Transverse colon (tissue), 4 donors: ENCODE measurements at places on chromosomes 1 and 21.
A peak's percentile ranks its signal among the peaks of the same experiment; 100 is the strongest.

GRCh38 chr1:91872559-91873081 is 13.3 kb downstream of the TGFBR3 start:
- no peaks in the 10 kb centered on the region for H3K27me3 ChIP-seq
- no peak for DNase-seq
- no peak overlapping the region for H3K4me3 ChIP-seq
- no peaks in the 10 kb centered on the region for H3K36me3 ChIP-seq

DNA sequence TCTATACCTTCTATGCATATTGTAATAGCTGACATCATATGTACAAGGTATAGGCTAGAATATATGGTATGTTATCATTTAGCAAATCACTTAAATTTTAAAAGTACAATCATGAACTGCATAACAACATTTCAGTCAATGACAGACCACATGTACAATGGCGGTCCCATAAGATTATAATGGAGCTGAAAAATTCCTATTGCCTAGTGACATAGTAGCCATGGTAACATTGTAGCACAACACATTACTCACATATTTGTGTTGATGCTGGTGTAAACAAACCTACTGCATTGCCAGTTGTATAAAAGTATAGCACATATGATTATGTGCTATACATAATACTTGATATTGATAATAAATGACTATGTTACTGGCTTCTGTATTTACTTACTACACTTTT is 8.9 kb downstream of the RAB3B start:
- H3K27me3 ChIP-seq = no peaks in the 10 kb centered on the region
- H3K36me3 ChIP-seq = no peaks in the 10 kb centered on the region
- H3K4me3 ChIP-seq = no peak overlapping the region
- H3K4me1 ChIP-seq = no peaks in the 10 kb centered on the region

DNA sequence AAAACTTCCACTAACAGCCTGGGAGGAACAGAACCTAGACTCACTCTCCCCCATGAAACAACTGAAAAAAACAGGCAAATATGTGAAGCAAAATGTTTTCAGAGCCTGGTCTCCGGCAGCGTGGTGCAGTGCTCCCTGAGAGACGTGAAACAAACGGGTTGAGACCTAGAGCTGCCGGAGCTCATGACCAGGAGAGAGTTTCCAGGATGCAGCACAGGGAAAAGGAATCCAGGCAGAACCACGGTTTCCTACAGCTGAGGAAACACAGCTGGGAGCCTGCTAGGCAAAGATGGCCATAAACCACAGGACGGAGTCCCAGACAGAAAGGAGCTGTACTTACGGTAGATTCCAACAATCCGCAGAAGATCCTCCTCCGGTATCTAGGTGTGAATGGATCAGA is 20.2 kb upstream of the SLC19A1 start:
- H3K4me1 ChIP-seq = no peaks in the 10 kb centered on the region
- no peaks in the 10 kb centered on the region for H3K36me3 ChIP-seq

- no peaks in the 10 kb centered on the region for H3K36me3 ChIP-seq
- no peaks in the 10 kb centered on the region for H3K27me3 ChIP-seq
- no peak overlapping the region for H3K27ac ChIP-seq
- no peaks in the 10 kb centered on the region for H3K4me1 ChIP-seq
Measured at GRCh38 chr1:103353391-103353790, 172.1 kb upstream of the RNPC3 start.

DNA sequence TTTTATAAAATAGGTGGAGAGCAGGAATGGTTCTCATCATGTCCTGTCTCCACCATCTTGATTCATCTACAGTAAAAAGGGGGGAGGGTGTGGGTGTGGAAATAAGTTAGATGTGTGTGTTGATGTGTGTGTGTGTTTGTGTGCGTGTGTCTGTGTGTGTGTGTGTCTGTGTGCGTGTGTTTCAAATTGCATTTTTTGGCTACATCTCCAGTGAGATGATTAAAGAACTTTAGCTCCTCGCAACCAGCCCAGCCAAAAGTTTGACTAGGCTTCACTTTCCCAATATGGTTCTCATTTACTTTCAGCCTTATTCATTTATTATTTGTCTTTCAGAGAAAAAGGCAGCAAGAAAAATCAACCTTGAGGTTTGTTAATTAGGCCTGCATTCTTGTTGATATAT is 14.7 kb upstream of the HAO2 start:
- no peaks in the 10 kb centered on the region for H3K4me1 ChIP-seq
- no peak overlapping the region for H3K4me3 ChIP-seq
- no peaks in the 10 kb centered on the region for H3K36me3 ChIP-seq
- DNase-seq = no peak

DNA sequence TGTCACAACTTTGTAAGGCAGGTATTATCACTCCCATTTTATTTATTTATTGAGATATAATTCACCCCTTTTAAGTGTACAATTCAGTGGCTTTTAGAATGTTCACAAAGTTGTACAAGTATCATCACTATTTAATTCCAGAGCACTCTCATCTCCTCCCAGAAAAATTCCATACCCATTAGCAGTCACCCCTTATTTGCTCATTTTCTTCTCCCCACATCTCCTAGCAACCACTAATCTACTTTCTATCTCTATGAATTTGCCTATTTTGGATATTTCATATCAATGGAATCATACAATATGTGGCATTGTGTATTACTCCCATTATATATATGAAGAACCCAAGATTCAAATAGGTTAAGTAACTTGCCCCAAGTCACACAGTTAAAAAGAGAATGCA is 7.0 kb downstream of the DSTYK start:
- H3K36me3 ChIP-seq = no peaks in the 10 kb centered on the region
- no peak for DNase-seq
- H3K27me3 ChIP-seq = no peaks in the 10 kb centered on the region
- no peaks in the 10 kb centered on the region for H3K4me1 ChIP-seq
- H3K27ac ChIP-seq = no peak overlapping the region
- no peak overlapping the region for H3K4me3 ChIP-seq

DNA sequence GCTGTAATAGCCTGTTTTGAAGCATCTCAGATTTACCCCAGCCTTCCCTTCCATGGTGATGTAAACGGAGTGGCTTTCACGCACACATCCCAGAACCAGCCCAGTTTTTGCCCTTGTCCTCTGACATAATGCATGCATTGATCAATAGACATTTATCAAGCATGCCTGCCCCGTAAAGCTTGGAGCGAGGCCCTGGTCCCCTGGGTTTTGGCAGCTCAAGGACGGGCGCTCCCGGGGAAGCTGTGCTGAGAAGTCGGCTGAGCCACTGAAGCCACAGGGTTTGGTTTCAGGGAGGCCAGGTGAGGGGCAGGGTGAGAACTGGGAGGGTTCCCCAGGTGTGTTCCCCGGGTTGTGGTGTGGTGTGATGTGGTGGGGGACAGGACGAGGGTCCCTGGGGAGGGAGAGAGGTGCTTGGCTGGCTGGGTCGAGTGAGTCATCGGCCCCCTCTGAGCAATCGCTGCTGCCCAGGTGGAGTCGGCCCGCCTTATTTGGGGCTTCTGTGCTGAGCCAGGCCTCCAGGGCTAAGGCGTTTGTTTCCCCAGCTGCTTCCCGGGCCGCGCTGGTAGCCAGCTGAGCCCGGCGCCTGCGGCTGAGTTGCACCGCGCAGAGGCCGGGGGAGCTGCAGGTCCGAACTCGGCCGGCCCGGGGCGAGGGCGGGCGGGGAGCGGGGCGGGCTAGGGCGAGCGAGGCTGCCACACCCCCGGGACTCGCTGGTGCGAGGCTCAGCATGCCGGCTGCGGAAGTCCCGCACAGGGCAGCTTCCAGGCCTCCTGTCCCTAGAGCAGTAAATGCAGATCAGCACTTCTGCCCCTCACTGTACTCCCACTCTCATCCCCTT is 23.6 kb downstream of the ATP2B4 start:
- DNase-seq = peak; percentile 79
- peaks cover 27% of the 10 kb centered on the region for H3K4me1 ChIP-seq
- no peaks in the 10 kb centered on the region for H3K27me3 ChIP-seq
- peak overlapping the region; percentile 24 for H3K4me3 ChIP-seq

DNA sequence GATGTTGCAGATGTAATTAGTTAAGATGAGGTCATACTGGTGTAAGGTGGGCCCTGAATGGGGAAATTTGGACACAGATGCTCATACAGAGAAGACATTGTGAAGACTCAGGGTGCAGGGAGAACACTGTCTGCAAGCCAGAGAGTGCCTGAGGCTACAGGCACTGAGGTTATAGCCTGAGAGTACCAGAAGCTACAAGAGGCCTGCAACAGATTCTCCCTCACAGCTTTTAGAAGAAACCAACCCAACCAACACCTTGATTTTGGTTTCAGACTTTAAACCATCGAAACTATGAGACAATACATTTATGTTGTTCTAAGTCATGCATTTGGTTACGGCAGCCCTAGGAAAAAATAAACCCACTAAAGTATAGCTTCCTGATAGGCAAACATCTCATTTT is 321.7 kb upstream of the USP25 start:
- no peak overlapping the region for H3K27ac ChIP-seq
- H3K4me3 ChIP-seq = no peak overlapping the region
- DNase-seq = no peak
- no peaks in the 10 kb centered on the region for H3K27me3 ChIP-seq

DNA sequence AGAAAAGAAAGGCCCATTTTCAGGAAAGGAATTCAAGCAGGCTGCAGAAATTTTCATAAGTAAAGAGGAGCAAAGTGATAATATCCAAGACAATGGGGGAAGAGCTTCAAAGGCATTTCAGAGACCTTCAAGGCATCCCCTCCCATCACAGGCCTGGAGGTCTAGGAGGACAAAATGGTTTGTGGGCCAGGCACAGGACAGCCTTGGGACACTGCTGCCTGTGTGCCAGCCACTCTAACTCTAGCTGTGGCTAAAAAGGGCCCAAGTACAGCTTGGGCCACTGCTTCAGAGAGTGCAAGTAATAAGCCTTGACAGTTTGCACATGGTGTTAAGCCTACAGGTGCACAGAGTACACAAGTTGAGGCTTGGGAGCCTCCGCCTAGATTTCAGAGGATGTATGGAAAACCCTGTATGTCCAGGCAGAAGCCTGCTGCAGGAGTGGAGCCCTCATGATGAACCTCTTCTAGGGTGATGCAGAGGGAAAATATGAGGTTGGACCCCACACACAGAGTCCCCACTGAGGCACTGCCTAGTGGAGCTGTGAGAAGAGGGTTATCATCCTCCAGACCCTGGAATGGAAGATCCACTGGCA is 51.8 kb upstream of the ZSWIM5 start:
- H3K4me3 ChIP-seq = no peak overlapping the region
- no peak for DNase-seq
- no peaks in the 10 kb centered on the region for H3K27me3 ChIP-seq

GRCh38 chr1:164671323-164671965 is 112.5 kb downstream of the PBX1 start:
- DNase-seq = no peak
- H3K36me3 ChIP-seq = no peaks in the 10 kb centered on the region
- H3K4me3 ChIP-seq = no peak overlapping the region
- no peaks in the 10 kb centered on the region for H3K27me3 ChIP-seq

- no peaks in the 10 kb centered on the region for H3K4me1 ChIP-seq
- no peaks in the 10 kb centered on the region for H3K36me3 ChIP-seq
- H3K27ac ChIP-seq = no peak overlapping the region
Measured at GRCh38 chr1:214120191-214120590, 132.4 kb downstream of the PROX1 start.
